ENCODE measurements at places on chromosomes 11 and 22.

GRCh38 chr11:104152941-104153505, 10.9 kb downstream of the PDGFD start:
- DNase-seq: no peak

DNA sequence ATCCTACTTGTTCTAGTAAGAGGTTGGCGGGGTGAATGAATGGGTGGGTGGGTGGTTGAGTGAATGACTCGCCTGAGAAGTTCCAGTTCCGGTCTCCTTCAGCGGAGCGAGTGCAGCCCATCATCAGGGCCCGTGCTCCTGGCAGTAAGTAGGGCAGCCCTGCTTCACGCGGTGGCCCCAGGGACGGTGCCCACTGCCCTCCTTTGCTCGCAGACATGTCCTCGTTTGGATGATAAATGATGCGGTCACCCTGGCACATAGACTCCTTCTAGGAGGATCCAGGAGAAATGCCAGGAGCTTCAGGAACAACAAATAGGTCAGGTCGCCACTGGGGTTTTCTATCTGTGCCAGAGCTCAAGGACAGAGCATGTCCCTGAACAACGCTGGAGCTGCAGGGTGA, 370.8 kb downstream of the CTTN start:
- DNase-seq: no peak

DNA sequence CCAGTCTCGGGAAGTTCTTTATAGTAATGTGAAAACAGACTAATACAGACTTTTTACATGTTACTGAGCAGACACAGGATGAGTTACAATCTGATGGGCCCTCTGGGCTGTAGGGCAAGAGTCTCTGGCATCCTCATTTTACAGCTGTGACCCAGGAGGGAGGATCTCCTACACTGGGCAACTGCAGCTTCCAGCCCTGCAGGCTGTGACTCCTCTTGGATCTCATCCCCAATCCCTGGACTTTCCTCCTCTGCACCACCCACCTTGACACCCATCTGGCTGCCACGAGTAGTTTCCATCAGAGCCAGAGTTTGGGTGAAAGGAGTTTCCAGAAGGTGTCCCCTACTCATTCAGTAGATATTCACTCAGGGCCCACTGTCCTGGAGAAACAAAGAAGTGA, 48.9 kb upstream of the MYEOV start:
- no peak for DNase-seq

DNA sequence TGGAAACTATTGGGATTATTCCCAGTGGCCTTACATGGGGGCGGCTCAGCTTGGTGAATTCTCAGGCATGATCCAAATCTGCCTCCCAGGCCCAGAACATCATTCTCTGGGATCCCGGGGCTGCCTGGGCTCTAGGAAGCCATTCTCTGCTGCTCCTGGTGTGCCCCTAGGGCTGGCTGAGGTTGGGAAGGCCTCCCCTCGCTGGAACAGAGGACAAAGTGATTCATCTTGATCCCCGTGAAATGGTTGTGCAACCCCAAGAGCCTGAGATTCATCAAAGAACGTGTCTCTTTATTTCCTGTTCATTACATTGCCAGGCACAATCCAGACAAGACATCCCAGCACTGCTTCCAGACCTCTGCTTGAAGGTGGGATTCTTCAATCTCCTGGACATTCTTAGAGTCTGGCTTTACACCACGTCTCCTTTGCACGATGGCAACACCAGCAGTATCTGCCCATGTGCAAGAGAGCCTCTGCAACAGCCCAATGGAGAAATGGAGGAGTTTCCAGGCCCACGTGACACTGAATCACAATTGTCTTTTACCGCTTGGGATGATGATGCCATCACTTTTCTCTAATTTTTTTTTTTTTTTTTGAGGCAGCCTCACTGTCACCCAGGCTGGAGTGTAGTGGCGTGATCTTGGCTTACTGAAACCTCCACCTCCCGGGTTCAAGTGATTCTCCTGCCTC, 52.3 kb downstream of the TST start:
- DNase-seq: no peak

- DNase-seq: no peak
These were observed 100.4 kb upstream of the DDI1 start for GRCh38 chr11:103936059-103936458.

GRCh38 chr11:8777907-8778767, 95.5 kb downstream of the RPL27A start:
- no peak for DNase-seq
